ENCODE measurements at places on chromosomes 13 and 19.
A peak's percentile ranks its signal among the peaks of the same experiment; 100 is the strongest.

DNA sequence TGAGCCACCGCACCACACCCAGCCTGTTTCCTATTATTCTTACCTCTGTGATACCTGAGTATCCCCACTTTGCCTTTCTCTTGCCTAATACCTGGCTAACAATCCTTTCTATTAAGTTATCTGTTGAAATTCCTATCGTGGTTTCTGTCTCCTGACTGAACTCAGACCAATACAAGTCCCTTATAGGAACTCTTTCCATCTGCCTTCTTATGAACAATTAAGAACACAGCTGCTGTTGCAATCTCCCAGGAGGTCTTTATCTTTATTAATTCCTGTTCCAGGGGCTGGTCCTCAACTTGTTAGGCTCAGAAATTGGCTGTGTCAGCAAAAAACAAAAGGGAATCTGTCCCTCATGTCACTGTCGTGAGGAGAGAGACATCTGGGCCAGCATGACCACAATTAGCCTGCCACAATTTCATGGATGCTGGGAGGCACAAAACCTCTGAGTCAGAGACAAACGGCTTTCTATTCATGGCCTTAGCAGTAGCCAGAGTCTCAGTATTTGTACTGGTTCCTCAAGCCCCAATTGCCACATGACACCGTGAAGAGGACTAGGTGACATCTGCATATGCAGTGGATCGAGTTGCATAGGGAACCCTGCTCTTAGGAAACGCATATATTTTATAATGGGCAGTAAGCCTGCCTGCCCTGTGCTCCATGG, 58.2 kb downstream of the NUFIP1 start:
- no peak for DNase-seq

- DNase-seq = no peak
Observed at GRCh38 chr13:106484537-106485193, 50.8 kb downstream of the EFNB2 start.

GRCh38 chr19:12034198-12034597, 1.3 kb downstream of the ZNF433 start:
- no peak for DNase-seq

DNA sequence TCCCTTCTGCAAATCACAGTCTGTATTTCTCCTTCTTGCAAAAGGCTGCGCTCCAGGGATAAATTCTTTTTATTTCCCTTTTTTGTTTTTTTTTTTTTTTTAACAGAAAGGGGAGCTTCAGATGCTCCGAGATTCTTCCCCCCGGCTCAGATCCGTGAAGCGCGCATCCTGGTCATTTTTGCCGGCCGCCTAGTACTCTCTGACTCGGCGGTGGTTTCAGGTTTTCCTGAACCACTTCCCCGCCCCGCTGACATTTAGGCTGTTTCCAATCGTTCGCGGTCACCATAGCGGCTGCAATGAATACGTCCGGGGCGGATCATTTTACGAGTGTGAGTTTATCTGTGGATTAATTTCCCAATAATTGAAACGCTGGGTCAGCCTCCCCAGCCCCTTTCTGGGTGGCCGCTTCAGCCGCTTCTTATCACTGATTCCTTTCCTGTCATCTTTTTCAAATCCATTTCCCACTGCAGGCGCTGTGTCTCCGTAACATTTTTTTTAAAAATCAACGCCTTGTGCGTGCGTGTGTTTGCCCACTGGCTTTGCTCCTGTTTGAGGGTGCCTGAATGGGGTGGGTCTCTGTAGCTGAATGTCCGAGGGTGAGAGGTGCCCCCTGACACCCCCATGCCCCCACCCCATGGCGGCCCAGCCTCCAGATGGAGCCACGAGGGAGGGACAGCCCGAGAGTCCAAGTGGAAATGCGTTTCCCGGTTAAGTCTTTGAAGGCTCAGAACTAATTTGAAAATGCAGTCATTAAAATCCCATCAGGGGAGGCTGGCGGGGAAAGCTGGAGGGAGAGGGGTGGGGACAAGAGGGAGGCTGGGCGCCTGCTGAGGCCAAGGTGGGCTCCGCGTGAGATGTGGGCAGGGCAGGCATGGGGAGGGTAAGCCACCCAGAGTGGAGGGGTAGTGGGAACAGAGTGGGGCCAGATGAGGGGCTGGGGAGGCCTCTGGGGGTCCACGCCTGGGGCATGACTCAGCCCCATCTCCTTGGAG, 10.6 kb downstream of the ONECUT3 start:
- DNase-seq = no peak

DNA sequence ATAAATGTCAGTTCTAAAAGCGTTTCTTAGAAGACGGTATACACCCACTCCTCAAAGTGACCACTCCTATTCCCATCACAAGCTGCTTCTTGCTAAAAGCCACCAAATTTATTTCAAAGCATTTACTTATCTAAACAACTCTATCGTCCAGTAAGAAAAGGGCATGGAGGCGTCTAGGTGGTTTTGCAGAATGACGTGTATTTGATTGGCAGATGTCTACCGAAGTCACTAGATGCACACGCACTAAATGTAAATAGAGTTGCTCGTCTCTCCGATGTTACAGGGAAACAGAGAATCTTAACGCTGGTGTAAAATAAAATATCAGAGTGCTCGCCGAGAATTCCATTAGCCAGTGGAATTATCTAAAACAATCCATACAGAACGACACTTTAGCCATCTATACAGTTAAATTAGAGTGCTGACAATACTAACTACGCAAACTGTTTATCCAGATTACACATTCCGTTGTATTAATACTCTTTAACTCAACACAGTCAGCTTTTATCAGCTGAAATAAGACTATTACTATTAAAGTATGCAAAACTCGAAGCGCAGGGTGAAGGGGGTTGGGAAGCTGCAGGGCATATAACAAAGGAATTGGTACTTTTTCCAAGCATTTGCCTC, 1.9 kb downstream of the KLF12 start:
- no peak for DNase-seq

- peak; percentile 57 for DNase-seq
Observed at GRCh38 chr13:98761126-98761985, 8.9 kb upstream of the SLC15A1 start.

GRCh38 chr13:98318263-98318878, 141.3 kb upstream of the RNF113B start:
- DNase-seq = no peak

GRCh38 chr19:4277191-4277696, 1.8 kb upstream of the SHD start:
- no peak for DNase-seq

- no peak for DNase-seq
Observed at GRCh38 chr13:113853518-113854237, 10.2 kb downstream of the GAS6 start.

- DNase-seq = no peak
Observed at GRCh38 chr19:43316591-43317319, 36.7 kb upstream of the CD177 start.

DNA sequence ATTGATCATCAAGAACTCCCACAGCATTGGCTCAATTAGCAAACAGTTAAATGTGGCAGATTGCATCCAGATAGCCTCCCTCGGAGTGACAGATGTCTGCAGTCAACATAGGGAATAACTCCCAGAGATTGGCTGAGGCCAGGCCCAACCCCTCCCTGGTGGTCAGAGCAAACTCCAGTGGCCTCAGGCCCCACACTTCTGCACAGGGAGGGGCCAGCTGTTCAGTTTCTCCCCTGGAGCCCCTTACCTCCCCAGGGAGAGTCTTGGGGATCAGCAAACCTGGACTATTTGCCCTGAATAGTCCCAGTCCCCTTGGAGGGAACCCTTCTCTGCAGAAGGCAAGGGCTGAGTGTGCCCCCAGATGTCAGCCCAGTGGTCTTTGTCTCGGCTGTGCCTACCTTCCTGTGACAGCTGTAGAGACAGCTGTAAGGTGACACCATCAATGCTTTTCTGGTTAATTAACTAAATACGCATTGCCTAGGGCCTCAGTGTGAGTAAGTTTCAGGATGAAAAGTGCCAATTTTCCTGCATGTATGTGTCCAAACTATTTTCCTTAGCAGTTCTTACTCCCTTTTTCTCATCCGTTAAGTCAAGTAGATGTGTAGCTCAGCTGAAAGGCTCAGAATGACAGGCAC, 102.7 kb upstream of the UQCRFS1 start:
- no peak for DNase-seq

DNA sequence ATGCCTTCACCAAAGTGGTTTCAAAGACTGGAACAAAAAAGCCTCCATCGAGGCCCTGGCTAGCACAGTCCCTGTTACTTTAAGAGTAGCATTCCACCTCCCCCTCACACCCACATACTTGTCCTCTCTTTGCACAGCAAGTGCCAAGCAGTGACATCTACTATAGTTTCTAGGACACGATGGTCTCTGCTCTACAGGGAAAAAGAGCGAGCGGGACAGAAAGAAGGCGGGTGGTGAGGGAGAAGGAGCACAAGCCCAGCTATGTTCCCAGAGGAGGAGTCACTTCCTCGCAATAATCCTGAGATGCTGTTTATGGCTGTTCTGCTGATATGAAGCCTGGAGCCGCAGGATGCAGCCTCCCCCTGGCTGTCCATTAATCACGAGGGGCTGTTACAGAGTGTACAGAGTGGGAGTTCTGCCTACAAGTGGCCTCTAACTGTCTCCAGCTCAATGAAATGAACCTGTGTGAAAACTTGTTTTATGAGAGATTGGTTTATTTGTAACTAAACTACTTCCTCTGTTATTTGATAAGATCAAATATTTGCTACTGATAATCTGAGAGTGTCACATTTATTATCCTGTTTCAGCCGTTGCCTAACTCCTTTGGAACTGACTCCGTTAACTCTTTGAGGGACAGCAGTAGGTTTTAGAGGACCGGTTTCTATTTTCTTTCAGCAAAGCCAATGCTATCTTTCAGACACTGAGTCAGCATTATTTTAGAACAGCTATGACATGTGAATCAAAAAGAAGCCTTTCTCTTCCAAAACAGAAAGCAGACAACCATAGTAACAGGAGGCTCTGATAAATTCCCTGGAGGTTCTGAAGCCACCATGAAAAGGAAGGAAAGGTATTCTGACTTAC, 208.0 kb downstream of the SPRY2 start:
- no peak for DNase-seq

DNA sequence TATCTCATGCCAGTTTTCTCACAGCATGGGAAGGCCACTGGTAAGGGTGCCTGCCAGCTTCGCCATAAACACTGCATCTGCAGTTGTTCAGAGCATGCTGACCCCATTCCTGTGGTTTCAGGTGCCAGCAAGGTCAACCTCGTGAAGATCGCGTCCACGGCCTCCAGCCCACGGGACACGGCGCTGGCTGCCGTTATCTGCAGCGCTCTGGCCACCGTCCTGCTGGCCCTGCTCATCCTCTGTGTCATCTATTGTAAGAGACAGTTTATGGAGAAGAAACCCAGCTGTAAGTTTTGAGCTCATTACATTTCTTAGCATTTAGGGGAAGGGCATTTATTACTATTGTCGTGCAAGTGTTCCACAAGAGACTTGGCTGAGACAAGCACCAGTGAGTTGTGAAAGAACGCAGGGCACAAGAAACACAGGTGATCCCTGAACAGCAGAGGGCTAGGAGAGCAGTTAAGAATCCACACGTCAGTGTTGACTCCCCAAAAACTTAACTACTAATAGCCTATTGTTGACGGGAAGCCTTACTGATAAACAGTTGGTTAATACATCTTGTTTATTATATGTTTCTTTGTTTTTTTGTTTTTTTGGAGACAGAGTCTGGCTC, 88.8 kb downstream of the TNFRSF19 start:
- no peak for DNase-seq

DNA sequence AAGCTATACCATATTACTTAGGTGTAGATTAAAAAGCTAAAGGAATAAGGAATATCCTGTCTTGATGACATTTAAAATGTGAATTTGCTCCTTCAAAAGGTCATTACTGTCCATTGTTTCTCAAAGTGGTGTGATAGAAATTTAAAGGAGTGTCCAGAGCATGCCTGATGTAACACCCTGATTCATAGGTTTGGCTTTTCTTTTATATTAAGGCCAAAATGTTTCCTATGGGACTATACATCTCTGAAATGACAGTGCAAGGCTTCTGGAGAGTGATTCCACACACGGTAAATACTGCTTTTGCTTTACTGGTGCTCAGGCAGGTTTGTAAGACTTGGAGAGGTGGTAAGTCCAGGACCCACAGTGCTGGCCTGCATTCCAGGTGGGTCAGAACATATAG, 289.9 kb downstream of the RFC3 start:
- peak; percentile 9 for DNase-seq

- no peak for DNase-seq
Observed at GRCh38 chr13:71218960-71219359, 648.0 kb downstream of the DACH1 start.

- no peak for DNase-seq
Observed at GRCh38 chr13:60258349-60258748, 94.6 kb upstream of the DIAPH3 start.

GRCh38 chr19:54928299-54928698, 19.0 kb downstream of the NLRP7 start:
- no peak for DNase-seq

DNA sequence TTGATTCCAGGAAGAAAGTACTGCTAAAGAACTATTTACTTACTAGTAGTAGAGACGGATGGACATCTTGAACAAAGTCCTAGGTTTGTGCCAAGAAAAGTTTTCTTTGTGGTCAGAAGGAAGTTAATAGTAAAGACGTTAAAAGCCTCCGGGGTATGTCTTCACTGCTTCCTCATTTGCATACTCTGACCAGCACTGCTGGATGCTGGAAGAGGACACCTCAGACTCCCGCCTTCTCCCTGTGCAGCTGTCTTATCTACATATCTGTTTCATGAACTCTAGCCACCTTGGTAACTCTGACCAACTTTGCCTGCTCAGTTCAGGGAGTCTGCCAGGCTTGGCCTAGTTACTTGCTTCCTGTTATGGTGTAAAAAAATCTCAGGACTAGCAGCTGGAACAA, 1109.1 kb upstream of the MIR17HG start:
- DNase-seq = no peak

DNA sequence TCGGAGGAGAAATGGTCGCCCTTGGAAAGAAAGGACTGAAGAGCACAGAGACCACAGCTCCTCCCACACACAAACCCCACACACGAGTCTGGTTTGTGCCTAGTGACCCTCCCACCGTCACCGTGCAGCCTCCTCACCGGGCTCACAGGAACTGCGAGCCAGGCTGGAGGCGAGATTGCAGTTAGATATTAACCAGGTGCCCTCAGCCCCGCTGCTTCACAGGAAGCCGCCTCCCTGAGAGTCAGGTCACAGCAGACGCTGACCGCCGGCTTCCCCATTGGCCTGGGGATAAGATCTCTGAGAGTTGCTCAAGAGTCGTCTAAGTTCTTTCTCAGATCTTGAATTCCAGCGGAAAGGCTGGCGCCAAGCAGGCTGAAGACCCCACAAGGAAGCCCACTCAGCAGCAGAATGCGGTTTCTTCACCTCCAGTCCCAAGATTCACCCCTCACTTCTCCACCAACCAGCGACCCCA, 870 bp downstream of the ZNF44 start:
- no peak for DNase-seq

DNA sequence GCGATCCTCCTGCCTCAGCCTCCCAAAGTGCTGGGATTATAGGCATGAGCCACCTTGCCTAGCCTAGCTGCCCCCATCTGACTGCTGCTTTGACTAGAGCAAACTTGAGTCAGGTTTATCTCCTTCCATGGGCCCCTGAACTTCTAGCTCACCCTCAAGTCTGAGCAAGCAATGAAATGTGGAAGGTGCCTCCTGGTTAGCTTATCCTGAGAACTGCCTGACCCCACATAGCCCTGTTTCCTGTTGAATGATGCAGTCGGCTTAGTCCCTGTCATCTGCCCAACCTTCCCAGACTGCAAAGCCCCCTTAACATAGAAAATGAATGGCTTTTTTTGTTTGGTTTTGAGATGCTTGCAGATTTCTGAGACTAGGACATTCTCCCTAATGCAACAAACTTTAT, 8.9 kb upstream of the TMEM160 start:
- no peak for DNase-seq

GRCh38 chr19:23788411-23788810, 29.7 kb upstream of the ZNF681 start:
- no peak for DNase-seq

- DNase-seq = no peak
Observed at GRCh38 chr13:60838581-60838980, 441.6 kb downstream of the TDRD3 start.
